ENCODE measurements at places on chromosomes 6 and 20.
A peak's percentile ranks its signal among the peaks of the same experiment; 100 is the strongest.

DNA sequence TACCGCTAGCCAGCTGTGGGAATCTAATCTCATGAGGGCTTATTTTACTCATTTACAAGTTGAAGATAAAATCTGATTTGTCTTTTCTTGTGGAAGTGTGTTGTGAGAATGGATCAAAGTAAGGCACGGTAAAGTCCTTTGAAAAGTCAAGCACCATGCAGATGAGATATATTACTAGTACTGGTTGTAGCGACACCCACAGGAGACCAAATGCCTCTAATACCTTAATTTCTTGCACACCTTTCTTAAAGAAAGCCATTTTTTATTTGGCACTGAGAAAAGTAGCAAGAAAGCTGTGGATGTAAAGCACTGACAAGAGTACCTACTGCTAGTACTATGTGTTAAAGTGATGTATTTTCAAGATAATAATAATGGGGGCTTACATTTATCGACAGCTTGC is 191.0 kb upstream of the MMS22L start:
- no peak for DNase-seq

DNA sequence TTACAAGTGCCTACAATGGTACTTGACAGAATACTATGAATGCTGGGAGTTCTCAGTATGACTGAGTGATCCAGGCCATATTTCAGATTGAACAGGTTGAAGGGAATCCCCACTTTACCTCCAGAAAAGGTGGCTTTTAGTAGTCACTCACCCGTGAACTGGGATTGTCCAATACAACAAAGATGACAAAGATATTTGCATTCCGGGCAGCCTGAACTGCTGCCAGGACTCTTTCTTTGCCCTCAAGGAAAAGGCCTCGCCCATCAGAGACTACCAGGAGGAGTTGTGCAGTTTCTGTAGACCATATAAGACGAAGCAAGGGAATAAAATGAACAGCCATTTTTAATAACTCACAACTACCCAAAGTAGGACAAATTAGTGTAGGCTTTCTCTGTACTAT is 6.3 kb upstream of the LYRM2 start:
- DNase-seq: no peak

DNA sequence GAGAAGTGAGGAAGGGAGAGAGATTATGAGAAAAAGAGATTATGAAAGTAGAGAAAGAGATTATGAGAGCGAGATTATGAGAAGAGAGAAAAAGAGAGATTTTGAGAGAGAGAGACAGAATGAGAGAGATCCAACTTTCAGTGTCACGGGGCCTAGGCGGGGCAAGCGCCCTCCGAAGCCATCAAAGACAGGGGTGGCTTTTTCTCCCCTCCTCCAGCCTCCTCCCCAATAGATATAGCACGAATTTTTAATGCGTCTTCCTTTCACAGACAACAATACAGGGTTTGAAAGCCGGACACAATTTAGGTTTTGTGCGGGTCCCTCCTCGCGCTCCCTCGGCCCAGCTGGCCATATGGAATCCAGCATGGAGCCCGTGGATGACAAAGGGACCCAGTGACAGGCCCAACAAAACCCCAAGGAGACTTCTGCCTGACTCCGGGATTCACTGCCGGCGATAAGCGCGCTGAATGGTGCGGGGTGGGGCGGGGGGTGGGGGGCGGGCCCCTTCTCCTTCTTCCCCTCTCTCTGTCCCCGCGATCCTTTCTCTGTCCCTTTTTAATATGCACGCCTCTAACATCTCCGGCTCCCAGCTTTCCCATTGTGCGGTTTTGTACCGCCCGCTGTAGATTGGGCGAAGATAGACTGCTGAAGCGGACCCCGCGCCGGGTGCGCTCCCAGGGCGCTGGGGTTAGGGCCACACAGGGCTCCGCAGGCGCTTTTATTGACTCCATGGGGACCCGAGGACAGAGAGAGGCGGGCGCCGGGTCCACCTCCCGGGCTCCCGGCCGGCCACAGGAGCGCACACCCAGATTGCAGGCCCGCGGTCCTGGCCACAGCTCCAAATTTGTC is 5.4 kb downstream of the NKX2-2 start:
- DNase-seq: no peak

- DNase-seq: no peak
Observed at GRCh38 chr6:153084393-153084792, 46.7 kb downstream of the RGS17 start.

- peak; percentile 17 for DNase-seq
Observed at GRCh38 chr20:11204926-11205768, 531.3 kb upstream of the JAG1 start.

DNA sequence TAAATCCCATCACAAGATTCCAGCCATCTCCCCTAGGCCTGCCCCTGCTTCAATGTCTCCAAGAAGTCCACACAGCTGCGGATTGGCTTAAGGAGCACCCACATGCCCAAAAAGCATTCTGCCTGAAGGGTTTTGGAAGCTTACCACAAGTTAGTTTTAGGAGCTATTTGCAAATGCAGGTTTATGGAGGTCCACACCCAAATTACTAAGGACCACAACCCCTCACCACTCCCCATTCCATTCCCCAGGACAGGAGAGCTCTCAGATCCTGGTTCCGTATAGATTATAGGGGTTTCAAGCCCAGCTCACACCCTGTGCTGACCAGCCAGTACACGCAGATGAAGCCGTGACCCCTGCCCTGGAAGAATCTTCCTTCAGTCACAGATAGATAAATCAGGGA is 24.3 kb upstream of the PXDC1 start:
- DNase-seq: no peak

Measured in CD4-positive, alpha-beta T cell treated with Interleukin-12 subunit alpha and Interleukin-12 subunit beta, for 1 hour (primary cell).